ENCODE measurements at places on chromosomes 11 and 22.

- no peak for DNase-seq
- H3K4me3 ChIP-seq: no peak overlapping the region
- no peaks in the 10 kb centered on the region for H3K36me3 ChIP-seq
- no peak overlapping the region for H3K27ac ChIP-seq
Measured at GRCh38 chr22:42335839-42336378, 65.5 kb upstream of the TCF20 start.

GRCh38 chr22:46557736-46558480 is 20.5 kb upstream of the CELSR1 start:
- H3K27me3 ChIP-seq: peaks cover 5% of the 10 kb centered on the region
- H3K4me3 ChIP-seq: no peak overlapping the region
- H3K36me3 ChIP-seq: peaks cover 6% of the 10 kb centered on the region

DNA sequence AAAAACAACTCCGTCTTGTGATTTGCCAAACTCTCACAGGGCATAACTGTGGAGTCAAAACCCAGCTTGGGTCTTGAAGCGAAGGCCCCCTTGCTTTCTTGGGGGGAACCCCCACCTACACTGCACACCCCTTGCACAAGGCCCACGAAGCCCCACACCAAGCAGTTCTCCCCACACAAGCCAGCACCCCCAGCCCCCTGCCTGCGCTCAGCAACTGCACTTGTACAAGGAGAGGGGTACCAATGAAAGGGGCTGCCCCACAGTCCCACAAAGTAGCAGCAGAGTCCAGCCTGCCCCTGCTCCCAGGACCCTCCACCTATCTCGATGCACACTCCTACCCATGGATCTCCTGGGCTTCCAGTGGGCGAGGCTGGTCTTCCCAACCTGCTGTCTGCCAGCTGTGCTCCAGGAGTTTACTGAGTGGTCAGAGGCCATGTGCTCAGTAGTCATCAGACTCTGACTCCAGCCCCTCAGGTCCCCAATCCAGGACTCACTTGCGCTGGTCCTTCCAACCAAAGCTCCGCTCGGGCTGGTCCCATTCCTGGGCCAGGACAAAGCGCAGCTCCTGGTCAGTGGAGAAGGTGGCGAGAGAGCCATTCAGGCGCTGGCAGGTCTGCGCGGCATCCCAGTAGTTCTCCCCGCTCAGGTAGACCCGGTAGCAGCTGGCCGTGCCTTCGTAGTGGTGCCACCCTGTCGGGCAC is 57.7 kb downstream of the DGCR2 start:
- no peak overlapping the region for H3K27ac ChIP-seq
- no peak overlapping the region for H3K4me3 ChIP-seq
- no peaks in the 10 kb centered on the region for H3K27me3 ChIP-seq
- no peak for DNase-seq

DNA sequence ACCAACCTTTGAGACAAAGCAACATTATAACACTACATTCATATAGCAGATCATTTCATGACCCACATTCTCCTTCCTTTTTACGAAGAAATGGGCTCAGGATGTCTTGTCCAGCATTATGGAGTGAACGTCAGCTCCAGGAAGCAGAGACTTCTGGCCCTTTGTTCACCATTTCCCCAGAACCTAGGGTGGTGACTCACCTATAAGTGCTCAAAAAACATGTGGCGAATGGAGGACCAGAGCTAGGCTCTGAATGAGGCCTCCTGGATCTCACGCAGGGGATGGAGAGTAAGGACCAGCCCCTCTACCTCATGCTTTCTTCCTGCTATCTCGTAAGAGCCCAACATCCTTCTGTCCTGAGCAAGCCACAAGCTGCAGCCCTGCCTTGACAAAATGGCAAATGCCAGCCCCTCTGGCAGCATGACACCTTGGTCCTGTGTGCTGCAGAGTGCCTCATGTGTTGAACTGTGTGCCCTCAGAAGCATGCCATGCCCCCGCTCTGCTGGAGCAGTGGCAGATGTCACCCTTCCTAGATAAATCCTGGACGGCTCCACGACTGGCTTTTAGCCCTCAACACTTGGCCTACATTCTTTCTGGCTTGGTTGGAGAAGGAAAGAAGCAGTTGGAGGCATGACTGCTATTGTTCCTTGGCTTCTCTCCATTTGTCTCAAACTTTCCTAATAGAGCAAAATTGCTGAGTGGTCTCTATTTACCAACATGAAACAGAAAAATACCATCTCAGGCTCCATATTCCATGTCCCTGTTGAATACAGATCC is 6.5 kb upstream of the ST3GAL4 start:
- H3K4me3 ChIP-seq: peak overlapping the region; percentile 42
- H3K4me1 ChIP-seq: peaks cover 54% of the 10 kb centered on the region
- DNase-seq: peak; percentile 35
- peaks cover 21% of the 10 kb centered on the region for H3K36me3 ChIP-seq
- no peaks in the 10 kb centered on the region for H3K27me3 ChIP-seq

DNA sequence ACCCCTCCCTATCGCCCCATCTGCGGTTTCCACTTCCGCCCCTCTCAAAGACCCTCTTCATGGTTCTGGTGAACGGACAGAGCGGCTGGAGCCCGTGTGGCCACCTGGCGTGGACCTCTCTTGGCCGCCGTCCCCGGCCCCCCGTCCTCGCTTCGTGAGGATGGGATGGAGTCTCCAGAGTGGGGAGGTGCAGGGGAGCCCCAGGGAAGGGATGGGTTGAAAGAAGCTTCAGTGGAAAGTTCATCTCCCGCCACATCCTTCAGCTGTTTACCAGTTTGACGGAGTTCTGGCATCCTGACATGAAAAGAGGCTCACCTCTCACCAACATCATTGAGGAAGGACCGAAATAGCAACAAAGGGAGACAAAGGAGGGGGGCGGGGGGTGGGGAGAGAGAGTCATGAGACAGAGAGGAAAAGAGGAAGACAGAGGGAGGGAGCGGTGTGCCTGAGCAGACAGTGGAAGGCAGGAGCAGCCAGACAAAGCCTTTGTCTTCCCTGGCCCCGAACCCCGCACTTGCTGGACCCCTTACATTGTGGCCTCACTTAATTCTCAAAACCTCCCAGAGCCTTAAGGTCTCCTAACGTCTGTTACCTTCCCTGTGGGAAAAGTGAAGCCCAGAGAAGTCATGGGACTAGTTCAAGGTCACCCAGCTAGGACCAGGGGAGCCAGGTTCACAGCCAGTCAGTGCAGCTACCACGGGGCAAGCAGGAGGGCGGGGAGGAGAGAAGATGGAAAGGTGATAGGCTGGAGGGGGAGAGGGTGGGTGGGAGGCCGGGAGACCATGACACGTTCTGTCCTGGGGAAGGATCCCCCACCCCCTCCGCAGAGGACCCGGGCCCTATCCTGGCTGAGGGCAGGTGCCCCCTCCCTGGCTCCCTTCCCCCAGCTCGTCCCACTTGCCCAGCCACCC is 54.9 kb downstream of the CD6 start:
- H3K4me3 ChIP-seq: no peak overlapping the region
- peak overlapping the region; percentile 26 for H3K27ac ChIP-seq
- peaks cover 24% of the 10 kb centered on the region for H3K27me3 ChIP-seq
- DNase-seq: no peak
- H3K36me3 ChIP-seq: no peaks in the 10 kb centered on the region

- H3K4me1 ChIP-seq: peaks cover 54% of the 10 kb centered on the region
- H3K4me3 ChIP-seq: peak overlapping the region; percentile 97
- DNase-seq: no peak
- peaks cover 22% of the 10 kb centered on the region for H3K36me3 ChIP-seq
Measured at GRCh38 chr11:66268952-66269905, 790 bp downstream of the RAB1B start.

- H3K27me3 ChIP-seq: peaks cover 30% of the 10 kb centered on the region
- no peak overlapping the region for H3K27ac ChIP-seq
- DNase-seq: peak; percentile 69
- peaks cover 19% of the 10 kb centered on the region for H3K4me1 ChIP-seq
Measured at GRCh38 chr11:72676861-72677341, 2.7 kb upstream of the PDE2A start.

- H3K4me3 ChIP-seq: peak overlapping the region; percentile 88
- H3K4me1 ChIP-seq: peaks cover 28% of the 10 kb centered on the region
- H3K27ac ChIP-seq: peak overlapping the region; percentile 94
- H3K36me3 ChIP-seq: peaks cover 12% of the 10 kb centered on the region
- DNase-seq: no peak
Measured at GRCh38 chr22:41284465-41284864, 1.5 kb downstream of the RANGAP1 start.

DNA sequence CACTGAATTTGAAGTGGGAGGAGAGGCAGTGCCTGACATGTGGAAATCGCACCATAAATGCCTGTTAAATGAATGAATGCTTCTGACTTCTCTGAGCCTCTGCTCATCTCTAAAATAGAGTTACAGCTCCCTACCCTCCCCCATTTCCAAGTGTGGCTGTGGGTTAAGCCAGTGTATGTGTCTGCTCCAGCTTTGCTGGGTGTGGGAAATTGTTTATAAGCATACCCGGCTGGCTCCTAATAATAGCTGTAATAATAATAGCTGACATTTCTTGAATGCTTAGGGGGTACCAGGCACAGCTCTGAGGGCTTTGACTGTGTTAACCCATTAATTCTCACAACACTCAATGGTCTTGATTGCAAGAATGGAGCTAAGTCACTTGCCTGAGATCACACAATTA is 7.0 kb upstream of the FCHSD2 start:
- H3K4me1 ChIP-seq: peaks cover 34% of the 10 kb centered on the region
- no peaks in the 10 kb centered on the region for H3K36me3 ChIP-seq
- H3K27me3 ChIP-seq: no peaks in the 10 kb centered on the region
- peak overlapping the region; percentile 85 for H3K27ac ChIP-seq
- DNase-seq: no peak
- H3K4me3 ChIP-seq: no peak overlapping the region

DNA sequence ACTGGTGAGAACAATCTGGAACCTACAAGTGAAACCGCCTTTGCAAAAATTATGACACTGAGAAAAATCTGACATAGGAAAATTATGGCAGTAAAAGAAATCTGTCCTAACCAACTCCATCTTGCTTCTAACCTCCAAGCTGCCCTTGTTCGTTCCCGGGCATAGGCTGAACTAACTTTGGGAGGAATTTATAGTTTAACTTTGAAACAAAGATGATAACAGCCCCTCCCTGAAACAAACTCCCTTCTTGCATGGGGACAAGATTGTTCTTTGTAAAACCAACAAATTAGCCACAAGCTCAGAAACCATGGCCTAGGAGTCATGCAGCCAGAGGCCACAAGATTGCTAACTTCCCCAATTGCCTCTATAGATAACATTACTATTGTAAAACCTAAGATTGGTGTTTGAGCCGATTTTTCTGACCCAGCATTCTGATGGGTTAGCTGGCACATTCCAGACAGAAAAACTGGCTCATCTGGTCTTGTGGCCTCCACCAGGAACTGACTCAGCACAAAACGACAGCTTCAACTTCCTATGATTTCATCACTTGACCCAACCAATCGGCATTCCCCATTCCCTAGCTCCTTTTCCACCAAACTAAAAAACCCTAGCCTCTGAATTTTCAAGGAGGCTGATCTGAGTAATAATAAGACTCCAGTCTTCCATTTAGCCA is 3.6 kb upstream of the CCDC81 start:
- H3K27ac ChIP-seq: peak overlapping the region; percentile 40
- H3K4me3 ChIP-seq: no peak overlapping the region
- no peaks in the 10 kb centered on the region for H3K4me1 ChIP-seq
- no peak for DNase-seq
- no peaks in the 10 kb centered on the region for H3K36me3 ChIP-seq

DNA sequence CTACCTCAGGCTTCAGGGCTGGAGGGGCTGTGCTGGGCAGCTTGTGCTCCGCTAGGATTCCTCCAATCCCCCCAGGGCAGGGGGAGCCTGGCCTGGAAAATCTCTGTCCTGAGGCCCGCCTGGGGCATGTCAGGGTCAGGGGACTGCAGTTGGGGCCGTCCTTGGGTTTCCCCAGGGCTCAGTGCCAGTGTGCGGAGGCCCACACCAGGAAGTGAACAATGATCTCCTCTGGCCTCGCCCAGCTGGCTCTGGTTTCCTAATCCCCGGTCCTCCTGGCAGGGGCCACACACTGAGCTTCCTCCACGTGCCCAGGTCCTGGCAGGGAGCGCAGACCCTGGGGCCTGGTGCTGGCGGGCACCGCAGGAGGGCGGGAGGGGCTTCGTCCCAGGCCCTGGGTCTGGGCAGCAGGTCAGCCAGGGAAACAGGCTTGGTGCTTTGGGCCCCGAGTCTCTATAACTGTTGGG is 1.4 kb upstream of the MUC2 start:
- no peak overlapping the region for H3K27ac ChIP-seq
- DNase-seq: peak; percentile 51
- peaks cover 9% of the 10 kb centered on the region for H3K27me3 ChIP-seq
- H3K4me1 ChIP-seq: no peaks in the 10 kb centered on the region
- no peak overlapping the region for H3K4me3 ChIP-seq

DNA sequence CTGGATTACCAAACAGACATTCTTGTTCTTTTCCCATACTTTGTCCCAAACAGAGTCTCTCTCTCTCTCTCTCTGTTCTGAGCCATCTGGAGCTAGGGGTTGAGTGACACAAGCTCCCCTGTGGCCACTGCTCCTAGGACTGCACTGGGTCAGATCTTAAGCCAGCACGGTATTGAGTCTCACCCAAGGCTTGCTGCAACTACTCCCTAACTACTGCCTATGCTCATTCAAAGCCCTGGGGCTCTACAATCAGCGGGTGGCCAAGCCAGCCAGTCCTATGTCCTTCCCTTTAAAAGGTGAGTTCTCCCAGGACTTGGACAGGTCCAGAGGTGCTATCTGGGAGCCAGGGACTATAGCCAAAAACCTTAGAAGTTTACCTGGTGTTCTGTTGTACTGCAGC is 385.6 kb downstream of the CNTN5 start:
- H3K27me3 ChIP-seq: no peaks in the 10 kb centered on the region
- H3K27ac ChIP-seq: no peak overlapping the region
- H3K4me3 ChIP-seq: no peak overlapping the region
- H3K4me1 ChIP-seq: no peaks in the 10 kb centered on the region
- no peak for DNase-seq

DNA sequence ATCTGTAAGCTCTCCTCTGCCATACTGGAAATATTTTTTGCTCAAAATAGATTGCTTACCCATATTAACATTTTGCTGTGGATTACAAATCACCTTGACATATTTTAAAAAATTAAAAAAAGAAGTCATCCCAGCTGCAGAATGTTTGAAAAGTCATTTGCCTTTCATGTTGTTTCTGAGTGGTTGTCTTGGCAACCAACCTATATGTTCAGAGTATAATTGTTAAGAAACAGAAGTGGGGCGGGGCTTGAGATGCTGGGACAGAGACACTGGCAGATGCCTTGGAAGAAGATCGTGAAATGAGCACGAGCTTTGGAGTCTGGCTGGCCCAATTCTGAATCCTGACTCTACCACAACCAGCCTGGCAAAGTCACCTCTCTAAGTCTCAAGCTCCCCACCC is 348.2 kb downstream of the LARGE1 start:
- H3K4me1 ChIP-seq: no peaks in the 10 kb centered on the region
- no peak for DNase-seq
- no peak overlapping the region for H3K27ac ChIP-seq

GRCh38 chr11:130515829-130516553 is 67.5 kb downstream of the ADAMTS15 start:
- H3K27ac ChIP-seq: no peak overlapping the region
- H3K36me3 ChIP-seq: no peaks in the 10 kb centered on the region
- H3K4me3 ChIP-seq: no peak overlapping the region
- DNase-seq: no peak
- no peaks in the 10 kb centered on the region for H3K27me3 ChIP-seq

- peaks cover 26% of the 10 kb centered on the region for H3K4me1 ChIP-seq
- no peak for DNase-seq
- H3K36me3 ChIP-seq: no peaks in the 10 kb centered on the region
- no peak overlapping the region for H3K4me3 ChIP-seq
- H3K27me3 ChIP-seq: no peaks in the 10 kb centered on the region
Measured at GRCh38 chr11:19288256-19288655, 47.5 kb upstream of the E2F8 start.

GRCh38 chr22:42176255-42176915 is 45.8 kb upstream of the CYP2D6 start:
- H3K27ac ChIP-seq: peak overlapping the region; percentile 32
- no peak overlapping the region for H3K4me3 ChIP-seq
- H3K4me1 ChIP-seq: peaks cover 37% of the 10 kb centered on the region

Measured in natural killer cell treated with Interleukin-12 subunit alpha and Interleukin-12 subunit beta and Interleukin-15 and Interleukin-18, amount 100 ng/mL, for 72 hours (primary cell).